ENCODE measurements at places on chromosomes 11 and 22.

DNA sequence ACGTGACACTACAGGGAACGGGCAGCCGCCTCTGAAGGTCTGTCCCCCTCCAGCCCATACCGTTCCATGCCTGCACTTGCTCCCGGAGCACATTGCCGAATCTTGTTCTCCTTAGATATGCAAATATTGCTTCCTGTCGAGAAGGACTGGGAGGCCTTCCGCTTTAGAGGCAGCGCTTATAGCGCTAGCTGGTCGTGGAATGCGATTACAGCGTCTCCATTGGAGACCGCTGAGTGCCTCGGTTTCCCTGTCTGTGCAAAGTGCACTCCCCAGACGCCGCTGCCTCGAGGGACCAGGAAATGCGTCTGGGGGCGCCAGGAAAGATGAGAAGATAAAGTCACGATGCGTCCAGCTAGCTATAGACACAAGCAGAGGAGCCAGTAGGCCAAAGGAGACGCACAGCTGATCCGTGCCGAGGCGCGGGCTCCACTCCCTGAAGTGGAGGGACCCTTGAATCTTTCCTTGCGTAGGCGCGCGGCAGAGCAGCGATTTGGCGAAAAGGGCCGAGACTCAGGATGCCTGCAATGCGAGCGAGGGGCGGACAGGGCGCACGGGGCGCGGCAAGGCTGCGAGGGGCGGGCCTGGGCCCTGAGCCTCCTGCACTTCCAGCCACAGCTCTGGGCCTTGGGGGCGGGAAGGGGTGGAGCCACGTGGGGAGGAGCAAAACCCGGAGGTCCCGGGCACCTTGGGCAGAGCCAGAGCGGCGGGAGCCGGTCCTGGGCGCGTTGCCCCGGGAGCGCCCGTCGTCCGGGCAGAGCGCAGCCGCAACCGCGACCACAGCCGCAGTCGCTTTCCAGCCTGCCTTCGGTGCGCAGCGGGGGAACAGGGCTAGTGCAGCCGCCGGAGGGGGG is at the start of gene RASSF10:
Gene RASSF10 (plus strand): TSS at position 692 of the 851 bp plus-strand sequence. CDS start 261 bp downstream, outside the sequence.
- DNase-seq: no peak

GRCh38 chr22:33409079-33409478 is 350.9 kb upstream of the SYN3 start:
- no peak for DNase-seq

- no peak for DNase-seq
Measured at GRCh38 chr22:27032091-27032761, 374.8 kb downstream of the MIAT start.

DNA sequence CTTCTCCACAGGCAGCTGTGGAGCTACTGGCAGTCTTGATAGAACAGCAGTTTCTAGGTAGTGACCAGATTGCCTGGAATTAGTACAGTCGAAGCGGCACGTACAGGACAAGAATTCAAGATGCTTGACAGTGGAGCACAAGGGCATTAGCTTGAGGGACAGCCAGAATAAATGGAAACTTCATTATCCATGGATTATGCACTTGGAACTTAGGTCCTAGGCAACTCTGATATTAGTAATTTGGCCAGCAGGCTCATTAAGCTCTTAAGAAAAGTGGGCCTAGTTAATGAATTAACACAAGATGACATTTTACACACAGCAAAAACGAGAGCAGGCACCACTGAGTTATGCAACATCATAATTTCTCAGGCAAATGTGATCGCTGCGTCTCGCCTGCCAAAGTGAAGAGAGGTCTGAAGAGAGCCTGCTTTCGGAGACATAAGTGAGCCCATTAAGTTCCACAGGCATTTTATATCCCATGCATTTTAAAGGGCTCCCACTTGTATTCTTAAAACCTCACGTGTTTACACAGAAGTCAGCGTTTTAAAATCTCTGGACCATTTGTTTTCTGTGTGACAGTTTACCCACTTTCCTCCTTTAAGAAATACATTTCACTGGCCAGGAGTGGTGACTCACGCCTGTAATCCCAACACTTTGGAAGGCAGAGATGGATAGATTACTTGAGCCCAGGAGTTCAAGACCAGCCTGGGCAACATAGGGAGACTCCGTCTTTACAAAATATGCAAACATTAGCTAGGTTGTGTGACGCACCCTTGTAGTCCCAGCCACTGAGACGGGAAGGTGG is 66.2 kb downstream of the COMMD9 start:
- DNase-seq: no peak

DNA sequence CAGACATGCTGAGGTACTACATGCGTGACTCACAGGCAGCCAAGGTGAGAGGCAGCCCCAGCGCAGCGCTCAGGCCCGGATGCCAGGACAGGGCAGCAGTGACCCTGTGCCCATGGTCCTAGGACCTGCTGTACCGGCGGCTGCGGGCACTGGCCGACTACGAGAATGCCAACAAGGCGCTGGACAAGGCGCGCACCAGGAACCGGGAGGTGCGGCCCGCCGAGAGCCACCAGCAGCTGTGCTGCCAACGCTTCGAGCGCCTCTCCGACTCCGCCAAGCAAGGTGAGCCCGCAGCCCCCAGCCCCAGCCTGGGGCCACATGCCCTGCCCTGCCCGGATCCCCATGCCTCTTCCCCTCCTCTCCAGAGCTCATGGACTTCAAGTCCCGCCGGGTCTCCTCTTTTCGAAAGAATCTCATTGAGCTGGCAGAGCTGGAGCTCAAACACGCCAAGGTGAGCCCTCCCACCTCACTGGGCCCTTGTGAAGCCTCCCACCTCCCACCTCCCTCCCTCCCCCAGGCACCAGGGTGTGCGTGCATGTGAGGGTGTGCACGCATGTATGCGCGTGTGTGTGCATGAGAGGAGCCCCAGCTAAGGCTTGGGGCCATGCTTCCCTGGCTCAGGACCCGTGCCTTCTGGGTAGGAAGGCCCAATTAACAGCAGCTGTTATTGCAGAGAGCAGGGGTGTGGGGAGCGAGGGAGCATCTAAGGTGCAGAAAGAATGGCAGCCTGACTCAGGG is 5.3 kb downstream of the CFL1 start:
- DNase-seq: no peak

DNA sequence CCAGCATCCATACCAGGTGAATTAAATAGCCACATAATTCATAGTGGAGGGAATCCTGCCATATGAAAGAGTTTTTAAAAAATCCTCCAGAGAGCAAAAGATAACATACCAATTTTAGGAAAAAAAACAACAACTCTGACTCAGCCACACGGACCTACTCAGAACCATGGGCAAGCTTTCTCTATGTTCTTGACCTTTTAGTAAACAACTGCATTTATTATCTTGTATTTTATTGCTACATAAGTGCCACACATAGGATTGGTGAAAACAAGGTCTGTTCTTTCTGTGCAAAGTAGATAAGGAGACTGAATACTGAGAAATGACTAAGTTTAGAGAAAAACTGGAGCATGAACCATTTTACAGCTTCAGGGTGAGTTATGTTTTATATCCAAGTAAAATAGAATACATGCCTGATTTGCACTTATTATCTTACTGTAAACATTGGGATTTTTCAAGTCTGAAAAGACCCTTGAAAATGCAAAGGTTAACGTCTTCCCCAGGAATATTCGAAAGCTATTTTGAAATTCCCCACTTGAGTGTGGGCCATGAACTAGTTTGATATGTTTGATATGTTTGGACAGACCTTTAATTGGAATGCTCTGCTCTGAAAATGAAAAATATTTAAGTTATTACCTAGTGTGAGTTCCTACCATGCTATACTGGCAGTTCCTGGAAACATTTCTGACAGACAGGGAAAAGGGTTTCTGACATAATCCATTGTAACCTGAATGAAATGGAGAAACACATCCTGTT is 89.5 kb upstream of the DDI1 start:
- DNase-seq: no peak

DNA sequence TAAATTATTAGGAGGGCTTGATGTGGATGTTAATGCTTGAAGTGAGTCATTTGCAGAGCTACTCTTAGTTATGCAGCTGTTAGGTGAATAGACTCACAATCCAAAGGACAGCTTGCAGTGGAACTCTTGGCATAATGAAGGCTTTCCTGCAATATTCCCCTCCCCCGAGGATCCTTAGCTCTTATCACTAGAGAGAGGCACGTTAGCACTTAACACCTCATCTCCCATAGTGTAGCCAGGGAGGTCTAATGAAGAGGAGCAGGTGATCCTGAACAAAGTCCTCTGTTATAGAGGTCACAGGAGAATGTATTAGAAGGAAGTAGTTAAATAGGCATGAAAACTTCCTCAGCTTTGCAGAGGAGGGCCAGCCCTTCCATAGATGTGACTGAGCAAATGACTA is 919.2 kb upstream of the FAT3 start:
- DNase-seq: no peak

DNA sequence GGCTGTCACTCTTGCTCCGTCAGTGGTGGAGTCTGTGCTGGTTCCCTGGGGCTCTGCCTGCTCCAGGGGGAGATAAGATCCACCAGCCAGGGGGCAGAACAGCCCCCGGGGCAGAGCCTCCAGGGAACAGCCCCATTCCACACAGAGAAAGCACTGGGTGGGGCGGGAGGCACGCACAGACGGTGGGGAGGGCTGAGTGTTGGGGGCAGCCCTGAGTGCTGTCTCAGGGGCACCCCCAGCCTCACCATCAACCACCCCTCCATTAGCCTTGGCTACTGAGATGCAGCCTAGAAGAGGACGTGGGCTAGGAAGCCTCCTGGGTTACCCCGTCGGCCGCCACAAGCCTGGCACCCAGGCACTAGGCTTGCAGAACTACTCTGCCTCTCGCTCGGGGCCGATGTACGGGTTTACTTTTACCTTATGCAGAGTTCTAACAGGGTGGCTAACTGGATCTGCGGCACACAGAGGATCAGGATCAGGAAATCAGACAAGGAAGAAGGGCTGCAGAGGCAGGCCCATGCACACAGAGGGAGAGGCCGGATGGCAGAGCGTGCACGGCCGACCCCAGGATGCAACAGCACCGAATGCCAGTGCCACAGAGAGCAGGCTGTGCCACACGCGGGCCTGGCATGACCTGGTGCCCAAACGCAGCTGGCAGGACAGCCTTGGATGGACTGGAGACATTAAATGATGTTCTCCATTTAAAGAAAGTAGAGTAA is 140.5 kb downstream of the CTTN start:
- no peak for DNase-seq

- DNase-seq: no peak
Measured at GRCh38 chr11:23556163-23556750, 696.0 kb upstream of the CCDC179 start.

DNA sequence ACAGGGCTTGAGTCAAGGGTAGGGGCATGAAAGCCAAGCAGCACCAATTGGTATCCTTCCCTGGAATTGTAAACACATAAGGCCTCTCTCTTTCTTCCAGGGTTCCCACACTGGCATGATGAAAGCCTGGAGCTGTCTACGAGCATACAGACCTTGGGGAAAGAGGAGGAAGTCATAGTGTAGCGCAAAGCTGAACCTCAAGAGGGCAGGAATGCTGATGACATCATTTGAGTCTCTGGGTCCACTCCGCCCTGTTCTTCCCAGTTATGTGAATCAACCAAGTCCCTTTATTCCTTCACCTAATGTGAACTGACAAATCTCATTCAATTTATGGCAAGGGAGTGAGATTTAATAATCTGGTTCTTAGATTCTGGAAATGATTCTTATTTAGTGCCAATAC is 266.4 kb upstream of the NCAM1 start:
- no peak for DNase-seq

- DNase-seq: no peak
Measured at GRCh38 chr11:575313-575995, 816 bp upstream of the PHRF1 start.

DNA sequence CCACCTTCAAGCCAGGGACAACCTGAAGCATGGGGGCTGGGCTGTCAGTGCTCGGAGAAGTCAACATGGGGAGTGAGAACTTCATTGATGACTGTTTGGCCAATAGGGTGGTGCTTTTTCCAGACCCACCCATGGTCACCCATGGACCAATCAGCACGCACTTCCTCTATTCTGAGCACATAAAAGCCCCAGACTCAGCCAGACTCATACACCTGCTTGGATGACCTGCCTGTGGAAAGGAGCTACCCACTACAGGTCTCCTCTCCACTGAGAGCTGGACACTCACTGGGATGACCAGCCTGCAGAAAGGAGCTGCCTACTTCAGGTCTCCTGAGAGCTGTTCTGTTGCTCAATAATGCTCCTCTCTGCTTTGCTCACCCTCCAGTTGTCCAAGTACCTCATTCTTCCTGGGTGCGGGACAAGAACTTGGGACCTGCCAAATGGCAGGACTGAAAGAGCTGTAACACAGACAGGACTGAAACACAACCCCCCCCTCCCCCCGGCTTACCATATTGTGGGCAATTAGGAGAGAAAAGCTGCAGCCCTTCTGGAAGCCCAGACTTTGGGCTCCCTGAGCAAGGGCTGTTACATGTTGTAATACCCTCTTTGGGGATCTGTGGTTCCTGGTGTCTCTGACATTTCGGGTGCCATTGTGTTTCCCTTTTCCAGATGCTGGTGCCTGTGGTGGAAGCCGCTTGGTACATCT is 44.4 kb upstream of the WNT11 start:
- DNase-seq: no peak

DNA sequence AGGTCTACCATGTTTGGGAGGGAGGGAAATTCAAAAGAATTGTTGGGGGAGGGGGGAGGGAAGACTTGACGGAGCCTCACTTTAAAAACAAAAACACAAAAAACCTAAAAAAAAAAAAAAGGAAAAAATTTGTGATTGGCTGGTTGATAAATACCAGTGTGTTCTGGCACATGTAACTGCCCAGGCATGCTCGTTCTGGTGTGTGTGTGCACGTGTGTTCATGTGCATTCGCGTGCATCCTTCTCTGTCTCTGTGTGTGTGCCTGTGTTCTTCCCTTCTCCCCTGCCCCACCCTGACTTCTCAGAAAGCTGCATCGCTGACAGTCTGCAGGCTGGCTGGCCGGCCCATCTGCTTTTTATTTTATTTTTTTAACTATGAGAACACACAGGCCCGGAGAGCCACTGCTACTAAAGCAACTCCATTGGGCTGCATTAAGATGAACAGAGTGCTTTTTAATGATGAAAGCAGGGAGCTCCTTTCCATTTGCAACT is 22.6 kb upstream of the ADSL start:
- no peak for DNase-seq

- DNase-seq: no peak
Measured at GRCh38 chr22:38700270-38700788, 414 bp downstream of the JOSD1 start.

GRCh38 chr22:46774253-46774979 is 12.0 kb downstream of the TBC1D22A start:
- DNase-seq: no peak

DNA sequence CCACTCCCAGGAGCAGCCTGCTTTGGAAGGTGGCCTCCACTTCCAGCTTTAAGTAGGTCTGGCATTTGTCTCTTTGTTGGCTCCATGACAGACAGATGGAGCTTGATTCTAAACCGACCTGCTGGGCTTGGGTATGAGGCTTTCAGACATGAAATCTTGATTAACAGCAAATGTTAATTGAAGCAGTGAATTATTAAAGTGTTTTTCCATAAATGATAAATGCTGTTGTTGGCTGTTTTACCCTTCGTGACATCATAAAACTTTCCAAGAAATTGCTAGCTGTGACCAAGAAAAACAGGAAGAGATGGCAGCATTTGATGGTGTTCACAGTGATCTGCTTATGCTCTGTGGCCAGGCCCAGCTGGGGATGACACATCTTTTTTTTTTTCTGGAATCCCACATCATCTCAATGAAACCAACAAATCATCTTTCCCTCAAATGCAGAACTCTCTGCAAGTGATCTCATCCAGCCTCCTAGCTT is 66.1 kb downstream of the RBMXL2 start:
- DNase-seq: no peak

All from stimulated activated CD8-positive, alpha-beta memory T cell treated with anti-CD3 and anti-CD28 coated beads, Interleukin-4, amount 100 ng/mL, for 1 hour (primary cell).